ENCODE measurements at places on chromosomes 1 and 21. TPM values are rescaled to one million over a fixed set of nuclear protein-coding genes. Genes with fewer than 3 reads are reported as not detected.

Gene HOOK1
- total RNA-seq: not detected

Gene RSPH1
- total RNA-seq: not detected

Gene CELA2B
- total RNA-seq: not detected

GRCh38 chr1:155900161-155900560, 11.0 kb downstream of the RIT1 start:
- no peak for DNase-seq

DNA sequence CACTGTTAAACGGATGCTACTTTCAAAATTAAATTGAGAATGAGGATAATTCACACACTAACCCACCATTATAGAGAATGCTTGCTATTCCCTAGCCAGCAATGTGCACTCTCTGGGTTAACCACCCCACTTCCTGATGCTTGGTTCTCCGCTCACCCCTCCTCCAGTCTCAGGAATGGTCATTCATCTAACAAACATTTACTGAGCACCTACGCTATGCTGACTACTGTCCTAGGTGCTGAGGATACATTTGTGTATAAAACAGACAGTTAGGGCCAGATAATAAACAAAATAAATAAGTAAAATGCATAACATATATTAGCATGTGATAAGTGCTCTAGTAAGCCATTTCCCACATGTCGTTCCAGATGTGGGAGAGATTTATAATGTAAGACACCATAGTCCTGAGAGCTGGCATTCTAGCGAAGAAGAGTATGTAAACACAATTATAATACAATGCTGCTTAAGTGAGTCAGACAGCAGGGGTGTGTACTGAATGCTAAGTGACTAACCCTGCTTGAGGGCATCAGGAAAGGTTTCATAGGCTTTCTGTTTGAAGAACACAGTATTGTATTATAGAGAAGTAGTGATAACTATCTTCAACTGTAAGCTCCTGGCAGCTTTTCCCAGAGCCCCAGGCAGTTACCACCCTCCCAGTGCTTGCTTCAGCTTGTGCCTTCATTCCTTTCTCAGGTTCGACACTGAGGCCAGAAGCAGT, 126.7 kb upstream of the CACHD1 start:
- no peak for DNase-seq

DNA sequence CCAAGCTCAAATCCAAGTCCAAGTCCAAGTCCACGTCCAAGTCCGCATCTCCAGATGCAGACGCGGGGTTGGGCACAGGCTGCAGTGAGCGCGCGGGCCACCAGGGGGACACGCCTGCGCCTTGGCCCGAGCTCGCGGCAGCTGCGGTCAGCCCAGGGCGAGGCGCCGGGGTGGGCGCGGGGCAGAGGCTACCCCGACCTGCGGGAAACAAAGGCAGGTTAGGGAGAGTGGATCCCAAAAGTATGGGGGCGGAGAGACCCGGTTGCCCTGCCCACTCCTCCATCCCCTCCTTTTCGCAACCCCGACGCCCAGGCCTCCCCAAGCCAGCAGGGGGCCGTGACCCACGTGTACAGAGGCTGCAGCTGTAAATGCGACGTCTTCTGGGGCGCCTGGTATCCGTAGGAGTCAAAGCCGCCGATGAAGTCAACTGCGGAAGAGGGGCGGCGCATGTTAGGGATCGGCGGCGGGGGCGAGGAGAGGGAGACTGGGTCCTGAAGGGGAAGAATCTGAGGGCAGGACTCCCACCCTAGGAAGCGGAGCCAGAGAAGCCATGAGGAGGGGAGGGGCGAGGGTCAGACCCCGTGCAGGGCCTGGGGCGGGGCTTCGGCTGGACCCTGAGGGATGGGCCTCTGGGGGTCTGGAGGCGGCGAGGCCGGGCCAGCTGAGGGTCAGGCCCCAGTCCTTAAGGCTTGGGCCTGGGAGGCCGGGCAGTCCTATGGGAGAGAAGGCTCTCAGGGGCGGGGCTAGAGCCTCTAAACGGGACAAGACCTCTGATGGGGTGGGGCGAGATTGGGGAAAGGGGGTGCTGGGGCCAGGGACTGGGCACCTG, 58.0 kb downstream of the NKAIN1 start:
- peak; percentile 68 for DNase-seq

DNA sequence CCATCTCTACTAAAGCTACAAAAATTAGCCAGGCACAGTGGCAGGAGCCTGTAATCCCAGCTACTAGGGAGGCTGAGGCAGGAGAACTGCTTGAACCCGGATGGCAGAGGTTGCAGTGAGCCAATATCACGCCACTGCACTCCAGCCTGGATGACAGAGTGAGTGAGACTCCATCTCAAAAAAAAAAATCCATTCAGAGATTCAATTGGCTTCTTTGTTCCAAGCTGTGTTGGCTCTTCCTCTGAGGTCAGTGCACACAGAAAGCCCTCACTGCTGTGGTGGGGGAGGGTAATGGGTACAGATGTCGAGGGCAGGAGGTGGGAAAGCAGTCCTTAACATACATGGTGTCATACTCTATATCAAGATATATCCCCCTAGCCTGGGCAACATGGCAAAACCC, 14.7 kb downstream of the TIE1 start:
- peak; percentile 4 for DNase-seq

DNA sequence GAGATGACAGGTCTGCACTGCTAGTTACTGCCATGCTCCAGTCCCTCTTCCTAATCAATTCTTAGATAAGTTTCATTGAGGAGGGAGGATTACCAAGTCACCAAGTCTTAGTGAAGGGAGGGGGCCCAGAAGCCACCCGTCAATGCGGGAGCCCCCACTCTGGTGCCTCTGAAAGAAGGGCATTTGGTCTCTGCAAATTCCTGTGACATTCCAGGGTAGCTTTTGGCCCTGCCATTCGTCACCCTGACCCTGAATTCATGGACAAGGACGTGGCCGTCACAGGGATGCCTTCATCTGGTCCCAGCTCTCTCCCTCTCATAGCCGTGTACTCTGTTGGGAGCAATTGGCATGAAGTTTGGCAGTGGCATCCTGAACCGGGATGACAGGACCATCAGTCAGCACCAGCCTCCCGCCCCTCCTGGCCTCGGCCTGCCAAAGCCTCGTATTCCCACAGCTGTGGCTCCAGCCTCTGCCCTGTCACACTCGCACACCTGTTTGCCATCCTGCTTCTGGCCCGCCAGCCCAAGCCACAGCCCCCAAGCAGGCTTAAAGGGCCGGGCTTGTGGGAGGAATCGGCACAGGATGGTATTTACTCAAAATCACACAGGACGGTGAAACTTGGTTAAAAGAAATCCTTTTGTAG, 150.7 kb downstream of the CLIC6 start:
- DNase-seq: no peak

GRCh38 chr1:193310564-193310963, 124.2 kb upstream of the B3GALT2 start:
- DNase-seq: no peak

DNA sequence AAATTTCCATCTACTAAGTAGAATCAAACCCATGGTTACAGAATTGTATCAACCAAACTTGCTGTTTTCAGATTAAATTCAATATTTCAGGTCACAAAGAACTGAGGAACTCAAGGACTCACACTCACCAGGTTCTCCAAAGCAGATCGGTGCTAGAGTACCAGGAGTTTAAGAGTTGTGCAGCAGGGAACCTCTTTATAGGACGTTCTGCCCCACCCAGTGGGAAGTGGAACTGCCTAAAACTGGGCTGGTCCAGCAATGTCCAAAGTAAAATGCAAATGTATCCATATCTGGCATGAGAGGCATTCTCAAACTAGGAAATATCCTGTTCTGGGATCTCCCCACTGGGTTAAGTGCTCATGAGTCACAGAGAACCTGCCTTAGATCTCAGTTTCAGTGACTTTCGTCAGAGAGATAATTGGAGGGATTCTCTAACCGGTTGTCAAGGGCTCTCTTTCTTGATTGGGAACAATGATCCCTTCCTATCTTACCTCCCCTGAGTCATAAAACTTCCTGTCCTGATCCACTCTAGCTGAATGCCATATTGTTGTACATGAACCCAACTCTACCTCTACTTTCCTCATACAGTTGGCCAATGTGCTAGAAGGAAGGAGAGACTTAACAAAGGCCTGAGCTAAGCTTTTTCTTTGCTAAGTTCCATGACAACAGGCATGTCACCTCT, at the start of gene SPRR2D:
TSS of gene SPRR2D (minus strand) at position 171 of the 682 bp plus-strand sequence. CDS start 774 bp downstream, outside the sequence.
- no peak for DNase-seq

- no peak for DNase-seq
Measured at GRCh38 chr1:70288166-70288565, 66.4 kb downstream of the ANKRD13C start.

- DNase-seq: peak; percentile 64
Measured at GRCh38 chr1:203186446-203187303, at the start of gene CHI3L1. Gene CHI3L1 (minus strand): TSS chr1:203186704. CDS start chr1:203186623, 81 bp downstream.

DNA sequence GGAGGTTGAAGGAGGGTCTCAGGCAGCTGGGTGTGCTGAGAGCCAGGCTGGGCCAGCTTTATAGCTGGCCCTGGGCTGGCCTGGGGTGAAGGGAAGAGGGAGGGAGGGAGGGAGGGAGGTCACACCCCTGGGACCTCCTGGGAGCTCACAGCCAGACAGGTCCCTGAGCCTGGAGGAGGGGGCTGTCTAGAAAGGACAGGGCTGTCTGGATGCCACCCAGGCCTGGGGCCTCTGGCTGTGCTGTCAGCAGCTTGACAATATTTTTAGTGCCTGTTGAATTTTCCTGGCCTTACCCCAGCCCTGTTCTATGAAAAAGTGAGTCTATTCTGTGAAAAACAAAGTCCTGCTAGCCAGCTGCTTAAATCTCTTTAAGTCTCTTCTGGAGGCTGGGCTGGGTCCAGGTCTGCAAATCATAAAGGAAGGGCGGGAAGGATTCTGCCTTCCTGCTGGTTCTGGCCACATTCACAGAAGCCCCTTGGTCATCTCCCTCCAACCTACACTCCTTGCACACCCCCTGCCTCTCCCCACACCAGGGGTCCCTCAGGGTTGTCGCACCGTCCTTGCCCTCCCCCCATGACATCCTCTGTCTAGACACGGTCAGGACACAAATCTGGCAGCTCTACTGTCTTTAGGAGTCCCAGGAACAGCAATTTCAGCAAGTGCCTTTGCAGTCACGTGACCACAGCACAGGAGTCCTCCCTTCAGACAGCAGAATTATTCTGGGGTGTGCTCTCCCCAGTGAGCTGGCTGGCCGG, at the start of gene LEFTY2:
TSS of gene LEFTY2 (minus strand) at position 34 of the 755 bp plus-strand sequence. CDS start 80 bp downstream, outside the sequence.
- DNase-seq: no peak

DNA sequence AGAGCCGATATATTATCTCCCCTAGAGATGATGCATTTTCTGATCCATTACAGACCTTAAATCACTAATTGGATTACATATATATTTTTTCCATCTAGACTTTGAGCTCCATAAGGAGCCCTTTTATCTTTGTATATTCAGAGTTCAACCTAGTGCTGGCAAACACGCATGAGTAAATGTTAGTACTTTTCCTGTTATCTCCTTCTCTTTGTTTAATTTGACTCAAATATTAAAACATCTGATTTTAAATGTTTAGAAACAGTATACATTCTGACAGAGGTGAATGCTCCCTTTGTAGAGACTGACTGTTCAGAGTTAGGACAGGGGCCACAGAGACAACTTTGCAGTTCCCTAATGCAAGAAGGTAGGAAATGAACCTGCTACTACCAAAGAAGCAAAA, 37.1 kb downstream of the EIF2B3 start:
- DNase-seq: no peak

DNA sequence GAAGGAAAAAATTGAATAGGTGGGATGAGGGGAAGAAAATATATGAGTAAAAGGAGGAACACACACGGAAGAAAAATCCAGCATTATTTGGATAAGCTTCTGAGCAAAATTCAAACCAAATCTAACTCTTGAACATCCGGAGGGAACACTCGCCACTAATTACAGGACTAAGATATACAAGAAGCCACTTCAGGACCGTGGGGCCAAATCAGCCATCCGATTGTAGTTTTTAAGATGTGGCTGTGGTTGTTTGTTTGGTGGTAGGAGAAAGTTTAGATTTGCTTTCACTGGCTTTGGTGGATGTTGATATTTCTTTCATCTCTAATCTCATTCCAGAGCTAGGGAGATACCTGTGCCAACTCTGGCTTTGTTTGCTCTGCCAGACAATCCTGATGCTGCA, 43.7 kb upstream of the ADAMTS1 start:
- no peak for DNase-seq

GRCh38 chr1:159900086-159900680, at the start of gene CFAP45:
Gene CFAP45 (minus strand): TSS chr1:159900165. CDS start chr1:159900098, 67 bp downstream.
- peak; percentile 80 for DNase-seq

- DNase-seq: no peak
Measured at GRCh38 chr21:16421007-16421406, 691.2 kb downstream of the USP25 start.

DNA sequence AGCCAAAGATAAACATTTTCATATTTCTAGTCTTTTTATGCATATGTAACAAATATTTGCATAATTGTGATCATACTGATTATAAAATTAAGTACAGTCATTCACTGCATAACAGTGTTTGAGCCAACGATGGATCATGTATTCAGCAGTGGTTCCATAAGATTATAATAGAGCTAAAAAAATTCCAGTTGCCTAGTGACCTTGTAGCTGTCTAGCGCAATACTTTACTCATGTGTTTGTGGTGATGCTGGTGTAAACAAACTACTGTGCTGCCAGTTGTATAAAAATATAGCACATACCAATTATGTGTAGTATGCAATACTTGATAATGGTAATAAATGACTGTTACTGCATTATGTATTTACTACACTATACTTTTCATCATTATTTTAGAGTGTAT, 2.1 kb upstream of the S100A10 start:
- DNase-seq: no peak

GRCh38 chr21:28339403-28339802, 653.3 kb downstream of the LTN1 start:
- no peak for DNase-seq

DNA sequence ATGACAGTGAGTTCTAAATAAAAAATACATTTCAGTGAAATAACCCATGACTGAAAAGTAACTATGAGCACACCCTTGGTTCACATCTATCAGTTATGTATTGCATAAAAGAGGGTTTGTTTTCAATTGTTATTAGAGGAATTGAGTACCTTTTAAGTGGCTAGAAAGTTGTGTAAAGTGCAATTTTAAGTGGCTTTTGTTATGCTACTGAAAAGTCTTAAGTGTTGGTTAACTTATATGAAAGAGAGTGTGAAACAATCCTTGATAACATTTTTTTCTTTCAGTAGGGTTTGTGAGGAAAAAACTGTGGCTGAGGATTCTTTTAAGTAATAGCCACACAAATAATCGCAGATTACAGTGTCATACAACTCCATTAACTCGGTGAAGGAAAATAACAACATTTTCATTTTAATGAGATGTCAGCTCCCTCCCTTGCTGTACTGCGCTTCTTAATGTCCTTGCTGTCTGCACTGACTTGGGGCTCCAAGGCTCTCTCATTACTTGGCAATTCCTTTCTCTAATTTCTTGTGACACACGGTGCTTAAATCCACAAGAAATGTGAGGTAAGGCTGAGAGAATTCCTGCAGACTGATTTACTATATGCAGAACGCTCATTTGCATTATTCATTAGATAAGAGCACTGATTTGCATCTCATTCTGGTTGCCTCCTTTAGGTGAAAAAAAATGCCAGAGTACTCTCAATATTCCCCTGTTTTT, 40.6 kb downstream of the NTNG1 start:
- DNase-seq: no peak

DNA sequence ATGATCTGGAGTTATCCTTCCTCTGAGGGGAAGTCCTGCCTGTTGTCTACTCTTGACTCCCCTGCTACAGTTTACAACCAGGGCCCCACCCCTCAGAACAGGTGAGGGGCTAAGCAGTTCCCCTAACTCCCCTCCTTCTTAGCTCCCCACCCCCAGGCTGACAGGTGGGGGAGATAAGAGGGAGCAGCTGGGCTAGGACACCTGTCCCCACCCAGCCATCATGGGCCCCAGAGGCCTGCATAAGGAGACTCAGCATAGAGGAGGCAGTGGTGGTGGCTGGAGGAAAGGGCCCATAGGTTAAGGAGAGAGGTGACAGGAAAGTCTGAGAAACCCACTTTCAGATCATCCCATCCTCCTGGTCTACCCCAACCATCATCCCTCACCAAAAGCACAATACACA, 6.8 kb downstream of the MEF2D start:
- DNase-seq: no peak
